ENCODE measurements at places on chromosomes 7 and 10.

DNA sequence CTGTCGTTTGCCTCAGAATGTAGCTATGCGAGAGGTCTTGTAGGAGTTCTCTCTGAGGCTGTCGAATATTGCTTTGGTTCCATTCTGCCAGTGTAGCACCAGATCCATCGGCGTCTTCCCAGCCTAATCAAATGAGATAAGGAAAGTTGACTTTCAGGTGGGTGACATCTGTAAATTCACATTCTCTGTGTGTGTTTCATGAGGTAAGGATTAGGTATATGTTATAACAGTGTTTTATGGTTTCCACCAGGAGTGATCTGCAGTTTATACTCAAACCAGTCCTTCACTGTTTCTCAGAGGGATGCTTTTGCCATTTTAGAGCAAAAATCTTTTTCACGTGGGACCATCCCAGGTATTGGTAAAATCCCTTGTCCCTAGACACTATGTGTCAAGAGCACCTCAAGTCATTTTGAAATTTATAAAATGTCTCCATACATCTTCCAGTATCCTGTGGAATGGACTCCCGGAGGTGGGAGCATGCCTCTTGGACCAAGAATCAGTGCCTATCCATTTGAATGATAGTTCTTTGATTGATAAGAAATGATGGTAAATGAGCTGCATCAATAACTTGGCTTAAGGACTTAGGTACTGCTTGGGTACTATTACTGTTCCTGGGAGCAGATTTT lies 7.9 kb downstream of the ANKRD1 start:
- DNase-seq: no peak

- DNase-seq: no peak
Measured at GRCh38 chr7:90677486-90678404, 81.6 kb downstream of the CDK14 start.

DNA sequence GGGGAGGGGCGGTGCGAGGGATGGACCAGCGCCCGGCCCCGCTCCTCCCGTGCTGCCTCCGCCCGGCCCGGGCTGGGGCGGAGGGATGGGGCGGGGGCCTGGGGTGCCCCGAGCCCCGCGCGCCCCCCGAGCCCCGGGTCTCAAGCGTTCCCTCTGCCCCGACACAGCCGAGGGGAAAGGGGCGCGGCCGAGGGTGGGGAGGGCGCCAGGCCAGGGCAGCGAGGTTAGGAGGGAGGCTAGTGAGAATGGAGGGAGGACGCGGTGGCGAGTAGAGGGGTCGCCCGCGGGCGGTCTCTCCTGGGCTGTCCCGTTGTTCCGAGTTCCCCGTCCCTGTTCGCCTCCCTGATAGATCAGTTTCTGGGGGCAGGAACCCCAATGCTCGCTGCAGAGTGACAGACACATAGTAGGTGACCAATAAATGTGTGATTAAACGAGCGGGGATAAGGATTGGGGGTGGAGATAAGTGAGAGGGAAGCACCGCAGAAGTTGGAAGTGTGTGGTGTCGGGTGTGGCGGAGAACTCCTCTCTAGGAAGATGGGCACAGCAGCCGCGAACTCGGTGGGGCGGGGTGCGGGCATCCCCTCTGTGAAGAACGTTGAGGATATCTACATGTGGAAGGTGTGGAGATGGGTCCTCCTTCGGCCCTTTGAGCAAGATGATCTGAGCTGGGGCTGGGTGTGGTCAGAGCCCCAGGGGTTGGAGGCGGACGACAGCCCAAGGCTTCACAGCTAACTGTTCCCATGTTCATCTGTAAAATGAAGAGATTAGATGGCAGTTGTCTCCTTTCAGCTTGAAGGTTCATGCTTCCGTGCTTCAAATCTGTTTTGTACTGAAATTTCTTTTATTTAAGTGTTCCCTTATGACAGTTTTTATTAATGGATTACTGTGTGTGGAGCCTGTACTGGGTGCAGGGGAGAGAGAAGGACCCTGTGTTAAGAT lies 580 bp downstream of the ZNF775 start:
- DNase-seq: no peak

- DNase-seq: no peak
Measured at GRCh38 chr7:115704884-115705283, 325.7 kb downstream of the TFEC start.

DNA sequence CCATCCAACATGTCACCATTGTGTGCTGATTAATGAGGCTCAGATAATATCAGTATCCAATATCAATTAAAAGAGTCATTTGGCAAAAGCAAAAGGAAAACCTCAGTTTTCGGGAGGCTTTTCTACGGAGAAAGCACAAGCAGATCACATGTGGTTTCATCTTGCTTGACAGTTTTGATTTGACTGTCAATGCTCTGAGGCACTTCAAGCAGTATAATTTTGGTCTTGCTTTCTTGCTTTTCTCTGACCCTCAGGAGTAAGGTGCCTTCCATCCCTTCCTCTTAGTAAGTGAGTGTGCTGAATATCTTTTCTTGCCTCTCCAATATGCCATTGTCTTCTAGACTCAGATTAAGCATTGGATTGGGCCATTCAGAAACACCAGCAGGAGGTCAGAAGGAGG lies 115.5 kb upstream of the CALCR start:
- DNase-seq: no peak

DNA sequence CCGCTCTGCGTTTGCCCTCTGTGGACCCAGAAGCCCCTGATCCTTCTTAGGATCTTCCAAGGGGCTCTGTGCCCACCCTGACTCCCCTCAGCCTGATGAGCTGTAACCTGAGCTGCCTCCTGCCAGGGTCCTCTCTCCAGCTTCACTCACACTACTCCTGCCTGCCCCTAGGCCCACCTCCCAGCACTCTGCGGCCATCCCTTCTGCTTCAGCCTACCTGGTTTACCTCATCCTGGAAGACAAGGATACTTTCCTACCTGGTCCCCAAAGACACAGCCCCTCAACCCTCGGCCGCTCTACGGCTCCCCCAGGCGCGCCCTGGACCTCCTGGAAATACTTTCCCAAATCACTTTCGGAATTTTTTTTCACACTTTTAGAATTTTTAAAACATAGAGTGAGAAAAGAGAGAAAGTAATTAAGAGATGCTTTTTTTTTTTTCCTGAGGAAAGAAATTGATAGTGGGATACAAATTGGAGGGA lies 6.4 kb upstream of the ZNF862 start:
- DNase-seq: no peak

DNA sequence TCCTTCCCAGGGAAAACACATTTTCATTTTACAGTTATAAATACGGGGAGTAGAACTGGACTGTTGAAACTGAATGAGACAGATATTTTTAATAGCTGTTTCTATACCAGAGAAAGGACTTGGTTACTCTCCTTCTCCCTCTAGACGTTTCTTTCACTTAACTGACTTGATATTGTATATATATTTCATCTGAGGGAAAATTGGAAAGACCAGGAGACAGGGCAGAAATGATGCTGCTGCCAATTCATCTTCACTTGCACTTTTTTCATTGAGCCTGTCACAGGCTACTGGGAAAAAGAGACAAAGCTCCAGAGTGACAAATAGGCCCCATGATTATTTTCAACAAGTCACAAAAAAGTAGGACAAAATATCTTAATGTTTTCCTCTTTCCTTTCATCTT lies 636.0 kb upstream of the TPK1 start:
- no peak for DNase-seq

DNA sequence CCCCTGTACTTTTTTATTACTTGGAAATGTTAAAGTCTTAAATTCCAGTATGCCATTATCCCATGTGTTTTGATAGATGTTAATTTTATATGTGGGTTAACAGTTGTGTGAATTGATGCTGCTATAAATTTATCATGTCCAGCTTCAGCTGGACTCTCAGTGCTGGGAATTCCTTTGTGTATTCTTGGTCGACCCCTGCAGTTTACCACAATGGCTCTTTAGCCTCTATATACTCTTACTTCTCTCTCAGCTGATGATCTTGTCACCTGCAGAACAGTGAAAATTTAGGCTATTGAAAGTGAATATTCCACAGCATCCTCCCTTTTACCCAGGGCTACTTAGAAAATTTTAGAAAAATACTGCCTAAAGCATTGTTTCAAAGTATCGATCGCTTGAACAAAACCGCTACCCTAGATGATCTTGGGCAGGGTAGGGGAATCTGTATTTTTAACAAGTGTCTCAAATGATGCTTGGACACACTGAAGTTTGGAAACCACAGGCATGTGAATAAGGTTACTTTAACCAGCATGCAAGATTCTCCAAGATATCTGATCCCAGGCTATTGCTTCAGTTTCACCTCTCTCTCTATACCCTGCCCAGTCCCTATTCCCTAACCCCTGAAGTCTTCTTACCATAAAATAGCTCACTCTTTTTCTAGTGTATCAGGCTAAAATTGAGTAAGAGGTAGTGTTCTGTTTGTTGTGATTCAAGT lies 25.4 kb downstream of the LCOR start:
- DNase-seq: no peak

- no peak for DNase-seq
Measured at GRCh38 chr7:97107192-97107800, 10.2 kb upstream of the SDHAF3 start.

DNA sequence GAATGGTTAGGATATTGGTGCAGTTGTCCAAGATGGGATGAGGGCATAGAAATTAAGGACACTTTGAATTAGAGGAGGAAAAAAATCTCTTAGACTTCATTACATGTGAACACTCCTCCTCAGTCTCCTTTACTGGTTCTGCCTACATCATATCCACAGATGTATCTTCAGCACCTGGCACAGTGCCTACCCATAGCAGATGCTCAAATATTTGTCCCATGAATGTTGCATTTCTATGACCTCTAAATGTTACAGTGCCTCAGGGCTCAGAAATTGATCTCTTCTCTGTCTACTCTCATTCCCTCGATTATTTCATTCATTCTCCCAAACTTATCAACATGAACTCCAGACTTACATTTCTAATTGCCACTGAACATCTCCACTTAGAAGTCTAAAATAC lies 17.1 kb downstream of the CNNM1 start:
- DNase-seq: peak; percentile 60

DNA sequence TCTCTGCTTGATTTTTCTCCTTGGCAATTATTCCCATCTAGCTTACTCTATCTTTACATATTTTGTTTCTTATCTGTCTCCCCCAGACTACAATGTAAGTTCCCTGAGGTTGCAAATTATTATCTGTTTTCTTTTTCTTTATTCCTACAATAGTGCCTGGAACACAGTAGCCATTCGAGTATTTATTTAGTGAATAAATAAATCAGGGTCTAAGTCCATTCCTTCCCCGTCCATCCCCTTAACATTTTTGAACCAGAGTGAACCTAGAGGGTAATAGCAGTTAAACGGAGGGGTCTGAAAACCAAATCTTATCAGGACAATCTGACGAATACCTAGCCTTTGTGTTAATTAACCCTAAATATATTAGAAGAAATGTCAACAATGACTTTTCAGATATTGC lies 252.8 kb upstream of the YAE1 start:
- DNase-seq: no peak

DNA sequence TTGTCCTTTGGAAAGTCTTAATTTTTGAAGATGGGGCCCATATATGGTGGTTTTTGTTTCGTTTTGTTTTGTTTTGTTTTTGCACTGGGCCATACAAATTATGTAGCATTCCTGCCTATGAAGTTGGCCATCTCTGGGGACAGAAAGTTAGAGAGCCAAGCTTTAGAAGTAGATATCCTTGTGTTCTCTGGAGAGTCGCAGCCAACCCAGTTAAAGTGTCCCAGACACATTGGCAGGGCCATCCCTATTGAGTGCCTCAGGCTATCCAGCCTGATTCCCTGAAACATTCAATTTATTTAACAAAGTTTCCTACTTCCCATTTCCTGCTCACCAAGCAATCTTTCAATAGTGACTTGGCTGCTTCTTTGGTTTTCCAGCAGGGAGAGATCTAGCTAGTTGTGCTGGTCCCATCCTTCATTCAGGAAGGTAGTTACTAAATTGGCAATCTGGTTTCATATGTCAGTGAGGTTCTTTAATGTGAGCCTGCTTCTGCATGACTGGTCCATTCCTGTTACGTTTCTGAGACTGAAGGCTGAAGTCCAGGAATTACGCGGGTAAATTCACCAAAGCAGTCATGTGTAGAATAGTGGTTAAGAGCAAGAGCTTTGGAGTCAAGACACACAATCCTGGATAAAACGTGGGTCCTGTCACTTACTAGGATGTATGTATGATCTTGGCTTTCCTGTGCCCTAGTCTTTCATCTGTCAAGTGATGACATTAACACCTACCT lies 49.3 kb upstream of the HBP1 start:
- no peak for DNase-seq

- DNase-seq: no peak
Measured at GRCh38 chr10:75616874-75617478, 185.6 kb downstream of the LRMDA start.

DNA sequence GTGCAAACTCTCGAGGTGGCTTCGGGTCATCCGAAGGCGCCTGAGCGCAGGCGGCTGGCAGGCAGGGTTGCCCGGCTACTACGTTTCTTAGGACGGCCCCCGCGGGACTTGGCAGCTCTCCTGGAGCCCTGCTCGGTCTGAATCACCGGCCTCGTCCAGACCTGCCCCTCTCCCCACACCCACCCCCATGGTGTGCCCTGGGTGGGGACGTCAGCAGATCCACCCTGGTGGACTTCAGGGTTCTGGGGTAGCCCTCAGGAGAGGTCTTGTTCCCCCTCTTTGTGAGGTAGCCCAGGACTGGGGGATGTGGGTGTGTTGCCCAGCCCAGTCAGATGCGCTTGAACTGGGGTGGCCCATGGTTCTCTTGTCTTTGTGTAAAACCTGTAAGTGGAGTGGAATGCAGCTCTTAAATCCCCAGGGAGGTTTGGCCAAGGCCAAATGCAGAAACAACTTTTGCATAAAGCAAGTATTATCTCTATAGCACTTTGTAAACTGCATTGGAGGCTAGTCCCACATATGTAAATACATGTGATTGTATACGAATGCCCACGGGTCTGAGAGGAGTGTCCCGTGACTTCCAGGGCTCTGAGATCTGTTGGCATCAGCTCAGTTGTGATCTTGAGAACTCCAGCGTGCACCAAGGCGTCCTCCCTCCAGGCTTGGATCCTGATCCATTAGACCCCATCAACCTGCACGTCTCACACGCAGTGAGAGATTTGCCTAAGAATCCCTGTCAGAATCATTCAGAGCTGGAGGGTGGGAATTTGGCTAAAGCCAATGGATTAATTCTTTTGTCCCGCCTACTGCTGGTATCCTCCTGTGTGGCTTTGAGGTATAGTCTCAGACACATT lies 1.8 kb downstream of the PFKFB3 start:
- no peak for DNase-seq

DNA sequence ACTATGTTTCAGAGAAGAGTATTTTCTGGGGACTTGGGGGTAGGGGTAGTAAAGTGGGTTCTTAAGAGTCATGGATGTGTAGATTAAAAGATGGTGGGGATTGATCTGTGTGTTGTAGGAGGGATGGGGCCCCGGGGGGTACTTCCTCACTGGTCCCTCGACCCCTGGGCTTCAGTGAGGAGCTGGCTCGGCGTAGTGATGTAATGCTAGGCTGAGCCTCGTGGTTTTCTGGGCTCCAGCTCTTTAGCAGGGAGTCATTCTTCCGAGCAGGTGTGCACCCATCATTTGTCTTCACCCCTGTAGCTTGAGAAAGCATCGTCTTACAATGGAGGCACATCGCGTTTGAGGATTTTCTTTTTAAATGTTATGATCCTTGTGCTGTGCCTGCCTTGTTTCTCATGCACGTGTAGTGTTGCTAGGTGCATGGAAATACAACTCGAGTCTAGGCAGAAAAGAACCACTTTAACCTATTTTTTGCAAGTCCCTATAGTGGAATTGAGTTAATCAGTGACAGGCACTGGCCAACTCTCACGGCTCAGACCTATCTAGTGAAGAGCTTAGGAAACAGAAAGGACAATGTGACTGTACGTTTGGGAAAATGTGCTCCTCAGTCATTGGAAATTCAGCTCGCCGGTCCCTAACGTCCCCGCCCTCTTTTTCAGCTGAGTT lies 106.1 kb upstream of the BTBD16 start:
- DNase-seq: no peak

All from HTR-8/SVneo (cell line).